Naive thymus-derived CD4-positive, alpha-beta T cell (primary cell): ENCODE measurements at places on chromosomes 2 and 18. TPM values are rescaled to one million over a fixed set of nuclear protein-coding genes. Genes with fewer than 3 reads are reported as not detected.
A peak's percentile ranks its signal among the peaks of the same experiment; 100 is the strongest.

- no peaks in the 10 kb centered on the region for H3K36me3 ChIP-seq
- H3K4me3 ChIP-seq, result no peak overlapping the region
- H3K27ac ChIP-seq, result no peak overlapping the region
- H3K27me3 ChIP-seq, result no peaks in the 10 kb centered on the region
Observed at GRCh38 chr2:134372611-134373131, 118.8 kb downstream of the MGAT5 start.

GRCh38 chr2:240812301-240812680 is 7.7 kb downstream of the KIF1A start:
- H3K27ac ChIP-seq, result no peak overlapping the region
- no peaks in the 10 kb centered on the region for H3K36me3 ChIP-seq
- H3K4me1 ChIP-seq, result no peaks in the 10 kb centered on the region
- no peak for DNase-seq

GRCh38 chr2:2131075-2131789 is 199.8 kb downstream of the MYT1L start:
- H3K27ac ChIP-seq, result no peak overlapping the region
- no peaks in the 10 kb centered on the region for H3K27me3 ChIP-seq
- H3K4me1 ChIP-seq, result no peaks in the 10 kb centered on the region
- H3K36me3 ChIP-seq, result no peaks in the 10 kb centered on the region
- no peak for DNase-seq
- H3K4me3 ChIP-seq, result no peak overlapping the region

DNA sequence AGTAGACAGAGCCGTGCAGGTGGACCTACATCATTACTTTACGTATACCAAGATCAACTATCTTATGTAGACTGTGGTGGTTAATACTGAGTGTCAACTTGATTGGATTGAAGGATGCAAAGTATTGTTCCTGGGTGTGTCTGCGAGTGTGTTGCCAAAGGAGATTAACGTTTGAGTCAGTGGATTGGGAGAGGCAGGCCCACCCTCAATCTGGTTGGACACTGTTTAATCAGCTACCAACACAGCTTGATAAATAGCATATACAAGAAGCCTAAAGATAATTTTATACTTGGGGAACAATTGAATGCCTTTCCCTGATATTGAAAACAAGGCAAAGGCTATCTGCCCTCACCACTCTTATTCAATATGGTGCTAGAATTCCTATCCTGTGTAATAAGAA is 604.2 kb upstream of the ZEB2 start:
- no peaks in the 10 kb centered on the region for H3K27me3 ChIP-seq
- no peaks in the 10 kb centered on the region for H3K36me3 ChIP-seq
- no peak overlapping the region for H3K27ac ChIP-seq
- DNase-seq, result no peak
- no peak overlapping the region for H3K4me3 ChIP-seq

- H3K27ac ChIP-seq, result no peak overlapping the region
- H3K4me1 ChIP-seq, result no peaks in the 10 kb centered on the region
- no peak overlapping the region for H3K4me3 ChIP-seq
- H3K27me3 ChIP-seq, result no peaks in the 10 kb centered on the region
- DNase-seq, result no peak
Observed at GRCh38 chr2:3355951-3356569, 21.6 kb downstream of the EIPR1 start.

GRCh38 chr18:23421277-23421676 is 31.8 kb upstream of the RIOK3 start:
- no peak overlapping the region for H3K27ac ChIP-seq
- no peaks in the 10 kb centered on the region for H3K4me1 ChIP-seq
- no peaks in the 10 kb centered on the region for H3K36me3 ChIP-seq

GRCh38 chr2:104385743-104386142 is 468.2 kb upstream of the POU3F3 start:
- DNase-seq, result no peak
- H3K36me3 ChIP-seq, result no peaks in the 10 kb centered on the region
- no peak overlapping the region for H3K27ac ChIP-seq
- H3K27me3 ChIP-seq, result no peaks in the 10 kb centered on the region
- H3K4me3 ChIP-seq, result no peak overlapping the region

DNA sequence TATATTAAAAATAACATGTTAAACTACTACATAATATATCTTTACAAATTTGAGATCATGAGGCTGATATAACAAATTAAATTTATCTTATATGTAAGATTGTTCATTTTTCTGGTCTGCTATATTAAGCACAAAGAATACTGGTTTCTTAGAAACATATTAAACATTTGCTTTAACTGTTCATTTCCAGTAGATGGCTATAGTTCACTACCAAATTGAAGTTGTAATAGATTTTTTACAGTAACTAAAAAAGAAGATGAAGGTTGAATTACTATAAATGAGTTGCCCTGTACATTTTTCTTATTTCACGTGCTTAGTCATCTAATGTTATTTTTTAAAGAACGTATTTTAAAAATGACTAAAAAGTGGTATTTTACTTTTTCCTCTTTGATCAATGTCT is 57.0 kb downstream of the ZNF407 start:
- H3K36me3 ChIP-seq, result no peaks in the 10 kb centered on the region
- H3K4me3 ChIP-seq, result no peak overlapping the region
- no peak overlapping the region for H3K27ac ChIP-seq
- H3K27me3 ChIP-seq, result no peaks in the 10 kb centered on the region
- no peak for DNase-seq

- H3K4me1 ChIP-seq, result peaks cover 52% of the 10 kb centered on the region
- H3K36me3 ChIP-seq, result no peaks in the 10 kb centered on the region
- DNase-seq, result peak; percentile 82
- H3K27ac ChIP-seq, result peak overlapping the region; percentile 84
- peak overlapping the region; percentile 59 for H3K4me3 ChIP-seq
Observed at GRCh38 chr2:224946895-224947294, 95.4 kb downstream of the DOCK10 start.

GRCh38 chr2:24924266-24924665 is 4.2 kb upstream of the ADCY3 start:
- no peak overlapping the region for H3K27ac ChIP-seq
- H3K4me3 ChIP-seq, result no peak overlapping the region
- DNase-seq, result no peak
- no peaks in the 10 kb centered on the region for H3K27me3 ChIP-seq
- H3K36me3 ChIP-seq, result no peaks in the 10 kb centered on the region
- peaks cover 11% of the 10 kb centered on the region for H3K4me1 ChIP-seq

DNA sequence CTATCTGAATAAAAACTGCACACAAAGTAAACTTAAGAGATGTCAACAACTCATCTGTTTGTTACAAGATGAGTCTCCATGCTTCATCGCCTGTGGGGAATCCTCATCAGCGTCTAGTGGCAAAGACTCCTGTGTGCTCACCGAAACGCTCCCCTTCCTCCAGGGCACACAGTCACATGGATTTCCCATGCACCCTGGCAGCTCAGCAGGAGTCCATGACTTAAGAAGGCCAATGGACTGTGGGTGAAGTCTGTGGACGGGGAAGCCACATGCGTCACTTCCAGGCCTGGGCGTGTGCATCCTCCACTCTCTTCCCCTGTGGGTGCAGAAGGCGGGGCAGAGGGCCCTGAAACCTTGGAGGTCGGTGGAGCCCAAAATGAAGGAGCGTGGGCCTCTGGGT is 41.1 kb downstream of the ID2 start:
- peaks cover 11% of the 10 kb centered on the region for H3K36me3 ChIP-seq
- no peak for DNase-seq
- H3K4me3 ChIP-seq, result no peak overlapping the region
- H3K27ac ChIP-seq, result no peak overlapping the region
- no peaks in the 10 kb centered on the region for H3K4me1 ChIP-seq
- no peaks in the 10 kb centered on the region for H3K27me3 ChIP-seq

- peak; percentile 6 for DNase-seq
- peaks cover 6% of the 10 kb centered on the region for H3K36me3 ChIP-seq
- H3K27me3 ChIP-seq, result no peaks in the 10 kb centered on the region
- peak overlapping the region; percentile 95 for H3K4me3 ChIP-seq
- peak overlapping the region; percentile 96 for H3K27ac ChIP-seq
Observed at GRCh38 chr2:186486651-186487647, 889 bp downstream of the ZC3H15 start.

GRCh38 chr18:29841631-29842030 is 1200.9 kb downstream of the DSC3 start:
- no peak overlapping the region for H3K27ac ChIP-seq
- no peaks in the 10 kb centered on the region for H3K27me3 ChIP-seq
- no peak for DNase-seq
- no peak overlapping the region for H3K4me3 ChIP-seq
- H3K36me3 ChIP-seq, result no peaks in the 10 kb centered on the region

DNA sequence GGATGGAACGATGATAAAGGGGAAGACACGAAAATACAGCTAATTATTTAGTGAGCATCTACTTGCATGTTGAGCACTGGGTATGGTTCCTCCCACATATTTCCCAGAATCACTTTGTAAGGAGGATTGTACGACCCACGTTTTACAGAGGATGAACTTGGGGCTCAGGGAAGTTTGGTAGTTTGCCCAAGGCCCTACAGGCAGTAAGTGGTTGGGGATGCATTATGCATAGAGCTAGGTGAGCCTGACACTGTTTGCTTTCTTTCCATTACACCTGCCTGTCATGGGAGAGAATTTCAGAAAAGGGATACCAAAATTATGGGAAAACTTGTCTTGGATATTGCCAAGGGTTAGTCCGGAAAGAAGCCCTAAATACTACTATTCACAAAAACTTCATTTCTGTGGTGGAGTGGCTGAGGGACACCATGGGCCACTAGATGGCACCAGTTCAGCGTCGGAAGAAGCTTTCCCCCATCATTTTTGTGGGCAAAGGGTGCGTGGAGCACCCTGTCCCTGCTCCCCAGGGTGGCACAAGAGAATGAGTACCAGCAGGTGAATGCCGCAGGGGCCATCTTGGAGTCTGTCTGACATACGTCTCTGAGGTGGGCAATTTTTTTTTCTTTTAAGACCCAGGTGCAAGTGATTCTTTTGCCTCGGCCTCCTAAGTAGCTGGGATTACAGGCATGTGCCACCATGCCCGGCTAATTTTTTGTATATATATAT is 23.5 kb upstream of the C18orf32 start:
- H3K4me1 ChIP-seq, result no peaks in the 10 kb centered on the region
- no peaks in the 10 kb centered on the region for H3K36me3 ChIP-seq
- peak; percentile 35 for DNase-seq
- no peak overlapping the region for H3K27ac ChIP-seq
- no peak overlapping the region for H3K4me3 ChIP-seq

GRCh38 chr2:148110184-148110583 is 89.3 kb downstream of the MBD5 start:
- DNase-seq, result no peak
- no peak overlapping the region for H3K4me3 ChIP-seq
- no peaks in the 10 kb centered on the region for H3K4me1 ChIP-seq

DNA sequence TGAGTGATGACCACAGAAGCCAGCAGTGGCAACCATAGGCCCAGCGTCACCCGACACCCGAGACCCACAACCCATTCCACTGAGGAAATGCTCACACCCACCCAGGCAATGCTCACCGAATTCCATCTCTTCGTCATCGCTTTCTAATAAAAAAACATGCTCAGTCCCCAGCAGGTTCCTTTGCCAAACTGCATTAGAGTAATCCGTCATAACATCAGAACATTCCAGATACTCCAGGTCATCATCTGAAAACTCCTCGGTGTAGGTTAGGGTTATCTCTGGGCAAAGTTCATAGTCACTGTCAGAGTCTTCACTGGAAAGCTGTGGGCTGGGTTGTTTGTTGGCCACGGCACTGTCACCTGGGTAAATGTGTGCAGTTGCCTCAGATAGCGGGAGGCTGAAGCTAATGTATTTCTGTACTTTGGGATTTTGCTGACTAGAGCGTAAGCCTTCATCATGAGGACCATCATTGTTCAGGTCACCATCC is 49.3 kb downstream of the ALPK2 start:
- H3K4me3 ChIP-seq, result no peak overlapping the region
- no peaks in the 10 kb centered on the region for H3K36me3 ChIP-seq
- no peaks in the 10 kb centered on the region for H3K27me3 ChIP-seq
- peaks cover 8% of the 10 kb centered on the region for H3K4me1 ChIP-seq
- no peak for DNase-seq
- H3K27ac ChIP-seq, result no peak overlapping the region

DNA sequence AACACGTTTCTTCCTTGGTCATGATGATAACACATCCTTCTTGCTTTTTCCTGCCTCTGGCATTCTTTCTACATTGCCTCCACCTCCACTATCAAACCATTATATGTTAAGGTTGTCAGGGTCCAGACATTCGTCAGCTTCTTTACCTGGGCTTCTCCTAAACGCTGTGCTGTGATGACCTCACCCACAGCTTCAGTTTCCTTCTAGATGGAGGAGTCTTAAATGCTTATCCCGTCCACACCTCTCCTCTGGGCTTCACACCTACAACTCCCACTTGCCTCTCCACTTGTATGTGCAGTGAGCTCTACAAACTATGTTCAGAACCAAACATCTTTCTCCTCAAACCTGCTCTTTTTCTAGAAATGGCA is 666 bp upstream of the STAT1 start:
- H3K4me3 ChIP-seq, result peak overlapping the region; percentile 69
- DNase-seq, result no peak
- H3K4me1 ChIP-seq, result peaks cover 46% of the 10 kb centered on the region
- H3K27ac ChIP-seq, result peak overlapping the region; percentile 87
- no peaks in the 10 kb centered on the region for H3K27me3 ChIP-seq

DNA sequence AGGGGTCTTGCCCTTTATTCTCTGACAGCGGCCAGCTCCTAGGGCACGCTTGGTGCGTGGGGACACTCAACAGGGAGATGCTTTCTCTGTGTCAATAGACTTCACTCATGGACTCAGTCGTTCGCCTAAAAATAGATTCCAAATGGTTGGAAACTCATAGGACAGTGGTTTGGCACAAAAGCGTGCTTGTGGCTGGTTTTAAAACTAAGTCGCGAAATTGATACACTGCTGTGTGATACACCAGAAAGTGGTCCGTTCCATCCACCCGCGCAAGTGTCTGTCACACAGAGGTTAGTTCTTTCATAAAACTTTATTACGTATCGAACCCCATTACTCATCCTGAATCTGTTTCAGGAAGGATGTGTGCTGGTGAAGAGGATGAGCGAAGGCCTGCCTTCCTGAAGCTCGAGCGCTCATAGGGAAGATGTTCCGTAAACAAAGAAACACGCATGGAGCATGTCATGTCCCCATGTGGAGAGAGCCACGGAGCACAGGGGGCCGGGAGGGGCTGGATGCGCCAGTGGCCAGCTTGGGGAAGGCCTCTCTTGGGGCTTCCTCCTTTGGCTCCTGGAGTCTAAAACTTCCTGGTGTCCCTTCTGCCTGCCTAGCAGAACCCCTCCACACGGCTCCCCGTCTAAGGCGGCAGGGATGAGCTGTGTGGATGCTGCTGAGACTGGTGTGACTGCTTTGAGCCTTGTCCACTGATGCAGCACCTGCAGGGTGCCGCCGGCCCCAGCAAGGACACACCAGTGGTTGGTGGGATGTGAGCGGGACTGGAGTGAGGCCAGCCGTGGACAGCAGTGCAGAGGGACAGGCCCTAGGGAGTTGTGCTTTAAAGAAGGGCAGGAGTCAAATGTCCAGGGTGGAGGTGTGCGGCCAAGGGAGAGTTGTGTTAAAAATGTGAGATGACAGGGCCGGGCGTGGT is 207.2 kb downstream of the GBX2 start:
- H3K27me3 ChIP-seq, result no peaks in the 10 kb centered on the region
- no peak overlapping the region for H3K27ac ChIP-seq

The OSR1 gene
- polyA plus RNA-seq, result not detected

The SETBP1 gene
- polyA plus RNA-seq, result not detected

The GPAT2 gene
- 4.6 TPM for polyA plus RNA-seq

The TTLL4 gene
- polyA plus RNA-seq, result 3.6 TPM
